ENCODE measurements at places on chromosomes 7 and 10.

DNA sequence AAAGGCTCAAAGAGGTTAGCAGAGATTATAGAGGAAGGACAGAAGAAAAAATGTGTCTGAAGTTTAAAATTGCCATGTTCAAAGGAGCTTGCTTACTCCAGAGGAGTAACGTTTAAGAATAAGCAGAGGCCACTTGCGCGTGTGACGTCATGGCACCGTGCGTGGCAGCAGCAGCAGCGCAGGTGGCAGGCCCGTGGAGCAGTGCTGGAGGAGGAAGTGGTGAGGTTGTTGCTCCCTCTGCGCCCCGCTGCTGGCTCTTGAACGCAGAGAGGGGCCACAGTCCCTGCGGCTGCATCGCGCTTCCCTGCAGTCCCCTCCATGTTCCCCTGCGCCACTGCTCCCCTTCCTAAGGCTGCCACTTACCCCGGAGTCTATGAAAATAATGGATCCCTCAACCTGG lies 37.5 kb downstream of the GDI2 start:
- DNase-seq, result peak; percentile 84

GRCh38 chr10:100717166-100717565 lies 28.2 kb upstream of the PAX2 start:
- no peak for DNase-seq

DNA sequence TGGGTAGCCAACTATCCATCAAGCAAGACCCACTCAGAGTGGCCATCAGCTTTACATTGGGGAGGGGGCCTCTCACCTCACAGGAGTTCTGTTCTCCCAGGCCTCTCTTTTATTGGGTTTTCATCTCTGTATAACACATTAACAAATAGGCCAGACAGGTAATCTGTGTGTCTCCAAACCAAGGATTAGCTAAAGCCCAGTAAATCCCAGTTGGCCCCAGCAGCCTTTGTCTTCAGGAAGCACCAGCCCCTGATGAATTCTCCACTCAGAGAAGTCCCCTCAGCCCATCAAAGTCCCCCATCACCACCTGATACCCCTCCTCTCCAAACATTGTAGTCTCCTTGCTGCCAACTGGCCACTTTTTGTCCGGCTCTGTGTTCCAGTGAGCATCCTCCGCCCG lies 16.9 kb upstream of the SLF2 start:
- DNase-seq, result no peak

- peak; percentile 26 for DNase-seq
These were observed 17.3 kb downstream of the TPK1 start for GRCh38 chr7:144818511-144818910.

- DNase-seq, result no peak
These were observed 1013.9 kb downstream of the NRG3 start for GRCh38 chr10:82888809-82889455.

DNA sequence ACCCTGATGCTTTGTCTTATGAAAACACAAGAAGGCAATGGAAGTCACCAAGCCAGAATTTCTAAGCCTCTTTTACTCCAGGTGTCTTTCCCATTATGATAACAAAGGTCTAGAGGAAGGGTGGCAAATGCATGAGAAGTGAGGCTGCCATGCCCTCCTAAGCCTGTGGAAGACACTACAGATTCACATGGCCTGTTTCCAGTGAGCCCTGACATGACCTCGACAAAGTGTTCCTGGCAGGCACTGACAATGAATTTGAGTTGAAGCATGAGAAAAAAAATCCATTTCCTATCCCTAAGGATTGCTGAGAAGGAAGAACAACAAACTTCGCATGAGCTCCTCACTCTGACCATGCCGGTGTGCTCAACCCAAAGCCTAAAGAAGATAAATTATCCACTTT lies 268.0 kb downstream of the HTR7 start:
- no peak for DNase-seq

DNA sequence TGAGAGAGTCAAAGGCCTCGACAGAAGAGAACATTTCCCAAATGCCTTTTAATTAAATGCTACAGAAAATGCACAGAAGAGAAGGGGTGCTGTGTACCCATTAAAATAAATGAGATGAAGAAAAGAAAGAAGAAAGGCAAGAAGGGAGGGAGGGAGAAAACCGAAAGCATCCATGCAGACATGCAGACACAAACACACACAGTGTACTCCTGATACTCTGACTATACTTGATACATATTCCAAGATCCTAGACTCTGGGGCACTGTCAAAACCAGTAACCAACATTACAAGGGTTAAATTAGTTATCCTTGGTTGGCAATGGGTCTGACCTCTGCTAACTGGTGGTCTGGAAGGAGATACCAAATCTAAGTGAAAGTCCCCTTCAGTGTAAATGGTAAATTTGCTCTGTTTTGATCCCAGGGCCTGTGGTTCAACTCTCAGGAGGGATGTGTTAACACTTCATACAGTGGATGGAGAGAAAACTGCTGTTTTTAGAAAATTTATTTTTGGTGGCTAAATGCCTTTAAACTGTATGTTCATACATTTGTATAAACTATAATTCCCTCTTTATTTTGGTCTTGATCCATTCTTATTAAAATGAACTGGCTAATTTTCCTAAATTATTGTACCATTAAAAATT lies 241.3 kb downstream of the GLI3 start:
- DNase-seq, result no peak

DNA sequence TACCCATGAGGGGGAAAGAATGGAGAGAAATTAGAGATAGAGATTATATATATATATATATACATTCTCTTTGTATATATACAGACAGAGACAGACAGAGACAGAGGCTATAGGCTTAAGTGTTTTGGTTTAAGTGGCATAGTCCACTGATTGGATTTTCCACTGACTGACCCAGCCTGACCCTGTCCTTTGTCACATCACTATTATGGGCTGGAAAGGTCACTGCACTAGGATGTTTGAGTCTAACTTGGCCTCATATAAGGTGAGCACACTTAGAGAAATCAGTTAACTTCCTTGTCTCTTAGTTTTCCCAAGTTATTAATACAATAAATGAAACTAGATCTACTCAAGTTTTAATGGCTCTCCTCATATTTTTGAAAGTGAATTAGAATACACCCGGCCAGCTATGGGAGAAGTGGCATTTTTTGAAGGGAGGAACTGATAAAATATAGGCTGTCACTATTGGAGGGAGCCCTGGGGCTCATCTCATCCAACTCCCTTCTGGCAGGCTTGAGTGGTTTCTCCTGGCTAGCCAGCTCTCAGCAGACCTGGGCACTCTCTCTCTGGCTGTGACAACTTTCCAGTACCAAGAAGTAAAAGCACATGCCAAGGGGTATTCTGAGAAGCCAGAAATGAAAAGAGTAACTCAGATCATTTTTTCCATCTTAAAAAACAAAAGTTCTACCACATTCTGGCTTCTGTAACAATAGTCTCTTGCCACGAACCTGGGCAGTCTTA lies 455.6 kb upstream of the ANKRD30A start:
- no peak for DNase-seq

GRCh38 chr7:156192921-156193320 lies 380.7 kb upstream of the SHH start:
- DNase-seq, result no peak

DNA sequence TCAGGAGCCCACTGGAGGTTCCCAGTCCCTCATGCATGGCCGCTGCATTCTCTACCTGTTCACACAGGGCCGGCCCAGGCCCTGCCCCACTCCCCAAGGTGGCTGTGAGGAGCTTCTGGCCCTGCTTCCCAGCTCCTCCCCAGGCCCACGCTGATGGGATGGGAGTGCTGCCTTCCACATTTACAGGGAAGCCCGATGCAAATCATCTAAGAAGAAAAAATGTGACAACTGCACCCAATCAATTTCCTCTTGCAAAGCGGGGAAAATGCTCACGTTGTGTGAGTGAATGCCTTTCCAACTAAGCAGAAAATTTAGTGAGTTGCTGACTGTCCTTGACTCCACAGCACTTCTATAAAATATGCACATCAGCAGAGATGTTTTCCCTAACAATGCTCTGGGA lies 485.8 kb upstream of the MGMT start:
- no peak for DNase-seq

DNA sequence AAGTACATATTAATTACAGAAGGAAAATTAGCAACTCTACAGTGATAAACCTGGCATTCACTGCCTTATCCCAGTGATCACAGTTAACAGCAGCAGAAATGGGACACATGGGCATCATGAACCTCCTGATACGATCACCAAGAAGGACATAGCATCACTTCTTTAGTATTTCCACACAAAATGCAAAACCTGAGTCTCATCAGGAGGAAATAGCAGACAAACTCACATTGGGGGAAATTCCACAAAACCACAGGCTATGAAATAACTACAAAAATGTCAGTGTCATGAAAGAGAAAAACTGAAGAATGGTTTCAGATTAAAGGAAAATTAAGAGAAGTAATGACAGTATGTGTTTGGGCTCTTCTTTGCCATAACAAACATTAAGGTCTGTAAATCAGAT lies 12.0 kb upstream of the PURB start:
- DNase-seq, result no peak

- no peak for DNase-seq
These were observed 28.9 kb downstream of the TARP start for GRCh38 chr7:38244516-38244915.

DNA sequence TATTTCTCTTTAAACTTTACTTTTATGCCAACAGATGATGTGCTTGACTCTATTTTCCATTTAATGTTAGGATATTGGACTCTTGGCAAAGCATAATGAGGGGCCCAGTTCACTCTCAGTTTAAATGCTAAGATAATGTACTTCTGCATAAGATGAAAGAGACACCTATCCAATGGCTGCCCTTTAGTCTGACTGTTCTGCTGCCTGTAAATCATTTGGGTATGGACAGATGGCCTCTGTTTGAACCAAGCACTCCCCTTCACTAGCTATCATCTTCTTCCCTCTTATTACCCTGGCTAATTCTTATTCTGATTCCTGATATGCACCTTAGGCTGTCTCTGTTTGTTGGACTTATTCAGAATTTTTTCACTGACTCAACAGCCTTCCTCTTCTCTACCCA lies 72.1 kb downstream of the SEM1 start:
- DNase-seq, result no peak

DNA sequence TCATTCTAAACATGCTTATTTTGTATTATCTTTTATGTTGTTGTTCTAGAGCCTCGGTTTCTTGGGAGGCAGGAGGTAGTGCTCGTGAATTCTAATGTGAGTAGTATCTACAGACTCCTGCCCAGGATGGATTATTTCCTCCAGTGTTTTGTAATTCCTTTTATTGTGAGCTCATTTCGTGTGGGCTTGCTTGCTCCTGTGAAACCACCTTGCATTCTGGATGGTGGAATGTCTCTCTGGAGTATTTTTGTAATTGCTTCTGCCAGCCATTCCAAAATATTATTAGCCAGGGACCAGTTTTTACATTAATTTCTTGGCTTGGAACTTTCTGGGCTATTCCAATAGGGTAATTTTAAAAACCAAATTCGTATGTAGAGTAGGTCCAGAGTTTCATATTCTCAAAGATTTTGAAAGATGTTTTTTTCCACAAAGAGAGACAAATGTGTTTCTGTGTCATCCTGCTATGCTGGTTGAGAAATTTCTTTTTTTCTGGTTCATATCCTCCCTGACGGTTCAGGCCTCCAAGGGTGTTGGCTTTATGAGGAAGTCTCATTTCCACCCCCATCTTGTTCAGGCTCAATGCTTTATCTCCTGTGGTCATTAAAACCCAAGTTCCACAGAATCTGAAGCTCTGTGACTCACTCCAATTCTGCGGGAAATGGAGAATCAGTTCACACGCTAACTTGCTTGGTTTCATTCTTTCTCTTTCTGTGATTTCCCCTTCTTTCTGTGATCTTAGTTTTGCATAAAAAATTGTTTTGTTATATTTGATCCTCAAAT lies 41.7 kb upstream of the CALD1 start:
- DNase-seq, result no peak

DNA sequence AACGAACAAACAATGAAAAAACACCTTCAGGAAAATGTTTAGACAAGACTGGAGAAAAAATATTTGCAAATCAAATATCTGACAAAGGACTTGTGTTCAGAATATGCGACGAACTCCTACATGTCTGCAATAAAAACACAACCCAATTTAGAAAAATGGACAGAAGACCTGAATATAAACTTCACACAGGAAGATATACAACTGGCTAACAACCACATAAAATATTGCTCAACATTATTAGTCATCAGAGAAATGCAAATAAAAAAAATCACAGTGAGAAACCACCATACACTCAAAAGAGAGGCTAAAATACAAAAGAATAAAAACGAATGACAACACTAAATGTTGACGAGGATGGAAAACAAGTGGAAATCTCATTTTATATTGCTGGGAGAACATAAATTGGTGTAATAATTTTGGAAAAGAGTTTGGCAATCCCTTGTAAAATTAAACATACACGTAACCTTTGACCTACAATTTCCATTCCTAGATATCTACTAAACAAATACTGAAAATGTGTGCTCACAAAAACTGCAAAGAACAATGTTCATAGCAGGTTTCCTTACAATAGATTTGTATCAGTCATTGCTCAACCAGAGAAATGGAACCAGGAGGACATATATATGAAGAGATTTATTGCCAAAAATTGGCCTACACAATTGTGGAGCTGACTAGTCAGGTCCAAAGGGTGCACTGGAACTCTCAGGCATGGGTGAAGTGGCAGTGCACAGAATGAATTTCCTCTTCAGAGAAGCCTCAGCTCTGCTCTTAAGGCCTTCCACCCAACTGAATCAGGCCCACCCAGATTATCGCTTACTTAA lies 82.9 kb upstream of the OGDHL start:
- DNase-seq, result no peak

DNA sequence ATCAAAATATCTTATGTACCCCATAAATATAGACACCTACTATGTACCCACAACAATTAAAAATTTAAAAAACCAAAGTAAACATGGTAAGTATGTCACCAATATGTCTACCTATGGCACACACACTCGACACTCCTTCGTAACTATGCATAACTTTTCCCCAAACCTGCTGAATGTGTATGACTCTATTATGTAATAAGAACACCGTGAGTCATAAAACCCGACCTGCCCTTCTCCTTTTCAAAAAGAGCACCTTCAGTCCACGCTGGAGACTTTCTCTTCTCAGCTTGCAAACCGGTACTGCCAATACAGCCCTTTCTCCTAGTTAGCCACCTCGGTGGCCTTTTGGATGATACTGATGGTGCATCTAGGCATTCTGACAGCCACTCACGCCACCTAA lies 186.3 kb downstream of the PRPF18 start:
- no peak for DNase-seq

DNA sequence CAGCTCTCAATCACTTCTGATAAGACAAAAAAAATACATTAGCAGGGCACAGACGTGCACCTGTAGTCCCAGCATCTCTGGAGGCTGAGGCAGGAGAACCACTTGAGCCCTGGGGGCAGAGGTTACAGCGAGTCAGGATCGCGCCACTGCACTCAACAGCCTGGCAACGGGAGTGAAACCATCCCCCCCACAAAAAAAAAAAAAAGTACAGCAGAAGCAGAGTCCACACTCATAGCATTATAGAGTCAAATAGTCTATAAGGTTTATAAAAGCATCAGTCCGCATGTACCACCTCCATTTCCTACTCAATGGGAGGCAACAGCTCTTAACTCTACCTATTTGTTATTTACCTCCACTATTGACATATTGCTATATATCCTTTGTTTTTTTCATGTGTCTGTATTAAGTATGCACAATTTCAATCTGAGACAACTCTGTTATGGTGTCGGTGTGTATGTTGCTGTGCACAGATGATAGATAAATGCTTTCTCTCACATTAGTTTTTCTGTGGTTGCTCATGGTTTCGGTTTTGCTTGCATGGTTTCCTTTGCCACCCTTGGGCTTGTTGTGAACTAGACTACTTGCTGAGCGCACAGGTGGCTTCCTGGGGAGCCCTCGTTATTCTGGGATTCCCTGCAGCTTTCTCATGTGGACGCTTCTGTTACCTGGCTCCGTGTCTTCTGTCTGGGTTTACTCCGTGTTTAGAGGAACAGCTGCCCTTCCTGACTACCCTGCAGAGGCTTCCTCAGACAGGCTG lies 40.4 kb downstream of the PROSER2 start:
- no peak for DNase-seq

All from activated T-cell treated with anti-CD3 and anti-CD28 coated beads, Interleukin-2, amount 50 U/mL, for 1 hour (primary cell).